ENCODE measurements at places on chromosomes 4 and X.

GRCh38 chrX:38426785-38427184, 74.4 kb downstream of the OTC start:
- peak; percentile 1 for DNase-seq

DNA sequence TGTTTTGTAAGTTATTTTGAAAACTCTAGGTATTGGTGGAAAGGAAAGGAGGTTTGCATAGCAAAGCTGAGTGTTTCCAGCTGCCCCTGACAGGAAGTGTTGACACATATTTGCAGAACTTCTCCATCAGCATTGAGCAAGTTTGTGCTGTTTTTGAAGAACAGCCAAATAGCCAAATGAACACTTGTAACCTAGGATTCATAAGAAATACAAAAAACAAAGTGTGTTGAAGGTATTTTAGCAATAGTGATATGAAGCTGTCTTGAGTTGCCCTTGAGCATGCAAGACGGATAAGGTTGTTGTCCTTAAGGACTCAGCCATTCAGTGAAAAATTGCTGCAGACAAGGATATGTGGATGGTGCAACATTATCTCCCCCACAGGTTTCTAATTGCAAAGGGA, 68.3 kb upstream of the PGM2 start:
- peak; percentile 66 for DNase-seq

DNA sequence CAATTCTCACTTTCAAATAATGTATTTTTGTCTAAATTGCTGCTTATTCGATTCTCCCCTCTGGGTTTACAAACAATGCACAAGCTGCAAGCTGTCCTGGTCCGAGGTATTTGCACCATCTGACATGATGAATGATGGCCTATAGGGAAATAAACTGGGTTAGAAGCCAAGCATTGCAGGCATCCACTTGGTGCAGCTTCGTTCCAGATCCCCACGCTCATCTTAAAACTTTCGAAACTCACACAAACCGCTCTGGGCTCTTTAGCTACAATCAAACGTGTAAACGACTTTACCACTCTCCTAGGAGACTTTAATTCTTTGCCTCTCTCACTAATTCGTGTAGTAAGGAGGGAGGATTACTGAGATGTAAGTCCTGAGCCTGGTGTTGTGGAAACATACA, 19.0 kb downstream of the PHKA2 start:
- DNase-seq = no peak

GRCh38 chr4:73752424-73752823, 12.1 kb downstream of the CXCL8 start:
- DNase-seq = no peak

DNA sequence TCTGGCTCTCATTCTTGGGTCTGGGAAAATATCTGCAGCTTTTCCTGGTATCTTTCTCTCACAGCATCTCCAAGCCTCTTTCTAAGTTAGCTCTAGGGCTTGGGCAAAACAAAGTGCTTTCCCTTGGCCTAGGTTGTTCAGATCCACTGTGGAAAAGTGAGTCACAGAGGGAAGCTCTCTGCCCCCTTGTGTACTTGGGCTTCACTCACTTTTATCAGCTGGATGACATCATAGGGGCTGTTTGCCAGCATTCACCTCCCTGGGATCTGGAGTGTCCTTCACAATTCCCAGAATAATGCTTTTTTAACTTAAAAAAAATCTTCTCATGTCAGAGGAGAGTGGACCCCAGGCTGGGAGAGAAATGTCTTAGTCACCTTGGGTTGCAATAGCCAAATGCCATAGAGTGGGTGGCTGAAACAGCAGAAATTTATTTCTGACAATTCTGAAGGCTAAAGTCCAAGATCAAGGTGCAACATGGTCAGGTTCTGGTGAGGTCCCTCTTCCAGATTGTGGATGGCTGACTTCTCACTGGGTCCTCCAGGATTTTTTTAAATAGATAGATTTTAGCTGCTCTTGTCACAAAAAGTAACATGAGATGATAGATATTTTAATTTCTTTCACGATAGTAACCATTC, 247.8 kb downstream of the SH2D1A start:
- peak; percentile 53 for DNase-seq

GRCh38 chrX:19673375-19674040, 158.2 kb upstream of the MAP3K15 start:
- DNase-seq = peak; percentile 97

GRCh38 chr4:171651071-171651470, 162.1 kb upstream of the GALNTL6 start:
- DNase-seq = no peak

GRCh38 chr4:42344749-42345148, 52.5 kb upstream of the SHISA3 start:
- no peak for DNase-seq

GRCh38 chr4:22389240-22389870, 126.5 kb downstream of the ADGRA3 start:
- peak; percentile 73 for DNase-seq

DNA sequence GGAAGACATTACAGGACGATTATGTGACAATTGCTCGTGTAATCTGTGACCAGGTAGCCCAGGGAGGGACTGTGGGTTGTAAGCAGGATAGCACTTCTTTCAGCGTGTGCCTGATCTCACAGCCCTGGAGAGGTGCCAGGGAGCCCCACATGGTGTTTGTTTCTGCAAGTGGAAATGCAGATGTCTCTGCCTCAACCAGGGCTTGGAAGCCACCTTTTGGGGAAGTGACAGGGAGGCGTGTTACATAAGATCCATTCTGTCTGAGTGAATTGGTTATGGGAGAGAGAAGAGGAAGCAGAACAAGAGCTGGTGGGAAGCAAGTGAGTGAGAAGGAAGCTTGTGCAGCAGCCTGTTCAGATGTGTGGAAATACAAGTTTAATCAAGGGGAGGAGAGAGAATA, 104.5 kb upstream of the GATB start:
- DNase-seq = no peak

DNA sequence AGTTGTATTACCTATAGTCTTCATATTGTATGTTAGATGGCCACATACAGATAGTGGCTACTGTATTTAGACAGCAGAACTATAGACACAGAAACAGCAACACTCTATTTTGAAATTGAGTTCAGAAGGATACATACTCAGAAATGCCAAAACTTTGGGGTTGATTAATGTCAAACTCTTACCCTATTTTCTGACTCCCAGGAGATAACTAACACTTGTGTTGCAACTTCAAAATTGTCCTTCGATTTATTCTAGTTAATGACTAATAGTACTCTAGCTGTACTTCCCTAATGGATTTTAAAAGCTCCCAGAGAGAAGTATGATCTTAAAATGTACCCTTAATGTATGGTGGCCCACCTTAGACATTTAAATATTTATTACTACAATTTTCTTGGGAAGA, 229.9 kb upstream of the UGT8 start:
- DNase-seq = no peak

DNA sequence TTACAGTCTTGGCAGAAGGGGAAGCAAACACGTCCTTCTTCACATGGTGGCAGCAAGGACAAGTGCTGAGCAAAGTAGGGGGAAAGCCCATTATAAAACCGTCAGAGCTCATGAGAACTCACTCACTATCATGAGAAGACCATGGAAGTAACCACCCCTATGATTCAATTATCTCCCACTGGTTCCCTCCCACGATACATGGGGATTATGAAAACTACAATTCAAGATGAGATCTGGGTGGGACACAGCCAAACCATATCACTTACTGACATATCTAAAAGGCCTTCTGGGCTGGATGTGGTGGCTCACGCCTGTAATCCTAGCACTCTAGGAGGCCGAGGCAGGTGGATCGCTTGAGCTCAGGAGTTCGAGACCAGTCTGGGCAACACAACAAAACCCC, 117.1 kb upstream of the USP9X start:
- no peak for DNase-seq

DNA sequence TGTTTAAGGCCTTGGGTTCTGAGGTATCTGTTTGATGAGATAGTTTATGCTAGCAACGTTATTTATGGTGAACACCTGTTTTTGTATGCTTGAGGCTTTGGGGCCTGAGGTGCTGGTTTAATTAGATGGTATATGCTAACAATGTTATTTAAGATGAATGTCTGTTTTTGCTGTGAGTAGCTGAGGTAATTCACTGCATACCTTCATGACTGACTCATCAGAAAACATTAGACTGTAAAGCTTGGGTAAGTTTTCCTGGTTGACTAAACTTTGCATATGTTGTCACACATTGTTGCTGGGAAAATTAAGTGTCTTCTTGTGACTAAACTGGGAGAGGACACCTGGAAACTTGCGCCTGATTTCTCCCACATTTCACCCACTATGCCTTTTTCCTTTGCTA, 1026.6 kb downstream of the RAPGEF2 start:
- peak; percentile 72 for DNase-seq

DNA sequence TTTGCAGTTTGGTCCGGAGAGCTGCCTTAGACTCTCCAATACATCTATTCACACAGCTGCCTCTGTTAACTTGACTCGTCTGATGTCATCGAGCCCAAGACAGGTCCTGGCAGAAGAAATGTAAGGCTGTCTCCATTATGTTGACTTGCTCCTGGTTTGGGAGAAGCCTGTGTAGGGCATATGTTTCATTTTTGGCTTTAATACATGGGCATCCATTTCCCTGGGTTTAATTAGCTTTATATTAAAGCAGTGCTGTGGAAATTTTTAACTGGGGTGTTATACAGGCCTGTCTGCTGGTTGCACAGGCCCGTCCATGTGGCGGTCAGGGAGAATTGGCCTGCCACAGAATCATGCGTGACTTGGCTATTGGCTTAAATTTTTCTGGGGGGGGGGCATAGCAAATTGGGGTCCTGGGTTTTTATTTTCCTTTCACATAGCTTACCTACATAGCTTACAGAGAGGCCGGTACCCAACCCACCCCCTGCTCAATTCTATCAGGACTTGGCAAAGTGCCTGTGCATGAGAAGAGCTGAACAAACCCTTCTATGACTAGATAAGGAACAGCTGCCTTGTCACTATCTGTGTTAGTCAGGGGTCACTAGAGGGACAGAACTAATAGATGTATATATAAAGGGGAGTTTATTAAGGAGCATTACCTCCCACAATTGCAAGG, 123.5 kb upstream of the WDR1 start:
- DNase-seq = no peak

GRCh38 chrX:150936556-150936955, 38.1 kb upstream of the CD99L2 start:
- peak; percentile 32 for DNase-seq

- no peak for DNase-seq
These were observed 197.1 kb upstream of the UGT8 start for GRCh38 chr4:114401483-114401882.

DNA sequence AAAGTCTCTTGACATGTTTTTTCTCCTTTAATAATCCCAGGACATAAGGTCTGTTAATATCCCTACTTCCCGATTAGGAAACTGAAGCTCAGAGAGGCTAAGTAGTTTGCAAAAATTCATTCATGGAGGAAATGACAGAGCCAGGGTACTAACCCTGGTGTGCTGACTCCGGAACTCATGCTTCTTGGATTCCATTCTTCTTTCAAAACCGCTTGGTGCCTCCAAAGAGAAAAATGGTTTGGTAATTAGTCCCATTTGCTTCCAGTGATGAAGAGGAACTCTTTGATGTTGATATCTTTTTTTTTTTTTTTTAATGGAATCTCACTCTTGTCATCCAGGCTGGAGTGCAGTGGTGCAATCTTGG, 146.9 kb downstream of the PALLD start:
- no peak for DNase-seq

- no peak for DNase-seq
These were observed 37.5 kb downstream of the USP46 start for GRCh38 chr4:52621567-52621966.

DNA sequence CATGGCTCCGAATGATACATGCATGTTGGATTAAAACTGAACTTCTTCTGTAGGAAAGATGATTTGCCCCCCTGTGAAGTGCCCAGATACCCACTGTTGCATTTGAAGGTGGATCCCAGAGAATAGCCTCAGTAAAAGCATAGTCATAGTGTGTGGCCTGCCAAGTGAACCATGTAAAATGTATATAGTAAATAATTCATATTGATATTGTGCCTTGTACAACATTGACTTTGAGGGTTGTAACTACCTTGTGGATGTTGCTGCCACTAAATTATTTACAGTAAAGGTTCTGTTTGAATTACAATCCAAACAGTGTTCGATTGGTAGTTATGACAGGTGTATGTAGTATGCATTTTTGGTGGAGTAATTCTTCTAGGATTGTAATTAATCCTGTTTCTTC, 19.2 kb downstream of the TMEM131L start:
- no peak for DNase-seq

DNA sequence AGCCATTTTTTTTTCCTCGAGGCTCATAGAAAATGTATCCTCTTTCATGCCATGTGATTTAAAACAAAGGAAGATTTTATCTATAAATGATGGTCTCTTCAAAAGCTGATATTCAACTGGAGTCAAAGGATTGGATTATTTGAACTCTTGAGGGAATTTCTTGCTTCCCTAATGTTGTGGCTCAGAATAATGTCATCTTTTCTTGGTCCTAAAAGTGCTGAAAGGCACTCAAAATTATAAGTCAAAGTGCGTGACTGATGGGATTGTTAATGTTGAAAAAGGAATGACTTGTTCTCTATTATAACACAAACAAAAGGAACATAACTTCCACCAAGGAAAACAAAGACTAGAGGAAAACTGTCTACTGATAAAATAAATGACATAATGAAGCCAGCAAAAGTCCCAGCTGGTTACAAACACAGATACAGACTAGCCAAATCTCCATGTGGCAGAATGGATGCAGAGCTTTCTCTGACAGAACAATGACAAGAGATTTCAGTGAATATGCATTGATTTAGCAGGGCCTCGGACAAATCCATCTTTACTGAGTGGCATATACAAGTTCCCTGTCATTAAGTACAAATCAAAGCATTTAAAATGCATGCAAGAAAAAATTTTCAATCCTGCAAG, 552.6 kb downstream of the GBA3 start:
- no peak for DNase-seq

- no peak for DNase-seq
These were observed 32.2 kb downstream of the PSAPL1 start for GRCh38 chr4:7402526-7402925.

DNA sequence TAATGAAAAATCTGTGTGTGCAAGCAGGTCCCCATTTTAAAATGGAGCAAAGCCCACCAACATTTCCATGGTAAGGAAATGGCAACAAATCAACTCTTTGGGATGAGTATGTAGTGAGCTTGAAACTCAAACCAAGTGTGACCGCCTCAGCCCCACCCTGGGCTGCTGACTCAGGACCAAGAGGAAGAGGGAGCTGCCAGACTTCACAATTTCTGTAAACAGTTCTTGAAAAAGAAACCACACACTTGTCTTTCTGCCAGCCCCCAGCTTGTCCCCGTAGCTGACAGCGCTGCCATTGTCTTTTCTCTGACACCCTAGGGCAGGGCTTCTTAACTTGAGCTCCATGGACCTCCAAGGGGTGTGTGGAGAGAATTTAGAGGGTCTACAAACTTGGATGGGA, 10.3 kb downstream of the RTL5 start:
- DNase-seq = peak; percentile 84

Measured in fibroblast of skin of right biceps (primary cell).